ENCODE measurements at places on chromosomes 3 and 15.

DNA sequence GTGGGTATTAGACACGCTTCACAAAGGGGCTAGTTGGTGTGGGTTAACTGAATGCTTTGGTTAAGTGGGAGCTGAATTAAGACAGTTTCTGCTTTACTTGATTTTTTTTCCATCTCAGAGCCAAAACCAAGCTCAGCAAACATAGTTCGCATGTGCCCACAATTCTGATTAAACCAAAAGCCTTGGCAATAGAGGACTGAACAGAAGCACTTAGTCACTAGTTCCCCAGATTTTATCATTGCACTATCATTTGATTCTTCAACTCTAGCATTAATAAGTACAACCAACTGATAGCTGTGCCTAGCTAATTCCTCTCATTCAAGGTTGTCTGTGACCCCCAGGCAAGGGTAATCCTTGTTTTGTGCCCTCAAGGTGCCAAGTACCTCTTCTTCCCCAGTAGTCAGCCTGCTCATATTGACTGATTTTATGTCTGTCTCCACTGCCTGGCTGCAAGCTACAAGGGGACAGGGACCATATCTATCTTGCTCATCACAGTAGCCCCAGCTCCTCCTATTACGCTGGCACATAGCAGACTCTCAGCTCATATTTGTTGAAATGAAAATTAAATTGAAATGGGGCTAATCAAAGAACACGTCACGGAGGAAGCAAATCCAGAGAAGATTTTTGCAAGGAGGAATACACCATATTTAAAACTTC is 9.9 kb upstream of the ARHGEF3 start:
- no peaks in the 10 kb centered on the region for H3K27me3 ChIP-seq
- no peak overlapping the region for H3K4me3 ChIP-seq
- H3K4me1 ChIP-seq, result peaks cover 42% of the 10 kb centered on the region
- H3K27ac ChIP-seq, result peak overlapping the region; percentile 2
- H3K36me3 ChIP-seq, result peaks cover 14% of the 10 kb centered on the region
- DNase-seq, result no peak

- DNase-seq, result no peak
- no peaks in the 10 kb centered on the region for H3K27me3 ChIP-seq
- no peak overlapping the region for H3K27ac ChIP-seq
- no peaks in the 10 kb centered on the region for H3K4me1 ChIP-seq
- no peaks in the 10 kb centered on the region for H3K36me3 ChIP-seq
Measured at GRCh38 chr3:27290760-27291159, 78.4 kb downstream of the NEK10 start.

DNA sequence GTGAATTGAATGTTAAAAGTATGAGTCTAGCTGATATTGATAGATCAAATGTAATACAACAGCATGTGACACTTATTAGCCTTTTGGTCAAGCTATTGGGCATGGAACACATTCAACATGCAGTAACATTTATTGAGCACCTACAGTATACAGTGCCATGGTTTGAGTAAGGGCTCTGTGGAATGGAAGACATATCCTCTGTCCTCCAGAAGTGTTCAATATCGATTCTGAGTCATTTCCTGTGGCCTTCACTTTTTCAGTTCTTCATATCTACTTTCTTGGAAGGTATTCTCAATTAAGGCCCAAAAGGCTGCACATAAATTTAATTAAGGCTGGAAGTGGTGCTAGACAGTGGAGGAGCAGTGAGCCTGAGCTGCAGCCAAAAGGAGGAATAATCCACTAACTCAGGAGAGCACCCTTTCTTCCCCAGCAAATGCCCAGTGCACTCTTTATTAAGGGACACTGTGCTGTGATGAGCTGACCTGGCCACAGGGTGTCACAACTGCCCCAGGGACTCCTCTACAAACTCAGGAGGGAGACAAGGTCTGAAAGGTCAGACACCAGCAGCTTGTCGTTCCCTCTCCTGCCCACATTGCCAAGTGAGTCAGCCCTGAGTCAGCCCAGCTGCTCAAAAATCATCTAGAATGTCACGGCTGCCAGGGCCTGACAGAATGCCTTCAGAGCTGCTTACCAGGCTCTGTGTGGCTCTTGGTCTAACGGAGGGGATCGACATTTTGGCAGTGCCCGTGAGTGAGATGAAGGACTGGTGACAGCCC is 544.8 kb downstream of the AGBL1 start:
- peak; percentile 60 for DNase-seq
- H3K27ac ChIP-seq, result no peak overlapping the region
- H3K4me1 ChIP-seq, result peaks cover 32% of the 10 kb centered on the region
- no peaks in the 10 kb centered on the region for H3K36me3 ChIP-seq
- H3K4me3 ChIP-seq, result no peak overlapping the region

DNA sequence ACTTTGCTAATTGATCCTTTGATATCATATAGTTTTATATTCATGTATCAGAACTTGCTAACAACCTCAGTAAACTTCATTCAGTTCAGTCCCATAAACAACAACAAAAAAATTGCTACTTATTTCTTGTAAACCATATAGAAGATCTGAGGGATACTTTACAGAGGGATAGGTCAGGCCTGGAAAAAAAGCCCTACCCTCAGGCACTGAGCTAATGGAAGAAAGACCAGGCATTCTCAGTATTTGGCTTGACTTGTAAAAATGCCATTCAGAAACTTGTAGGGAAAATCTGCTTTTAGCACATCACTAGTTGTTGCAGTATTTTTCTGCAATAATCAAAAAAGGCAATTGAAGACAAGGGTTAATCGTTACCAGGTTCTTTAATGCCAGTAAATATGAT is 33.1 kb downstream of the ARMC8 start:
- no peak overlapping the region for H3K4me3 ChIP-seq
- H3K27ac ChIP-seq, result no peak overlapping the region
- peaks cover 19% of the 10 kb centered on the region for H3K4me1 ChIP-seq
- H3K36me3 ChIP-seq, result peaks cover 35% of the 10 kb centered on the region
- H3K27me3 ChIP-seq, result no peaks in the 10 kb centered on the region
- DNase-seq, result no peak

DNA sequence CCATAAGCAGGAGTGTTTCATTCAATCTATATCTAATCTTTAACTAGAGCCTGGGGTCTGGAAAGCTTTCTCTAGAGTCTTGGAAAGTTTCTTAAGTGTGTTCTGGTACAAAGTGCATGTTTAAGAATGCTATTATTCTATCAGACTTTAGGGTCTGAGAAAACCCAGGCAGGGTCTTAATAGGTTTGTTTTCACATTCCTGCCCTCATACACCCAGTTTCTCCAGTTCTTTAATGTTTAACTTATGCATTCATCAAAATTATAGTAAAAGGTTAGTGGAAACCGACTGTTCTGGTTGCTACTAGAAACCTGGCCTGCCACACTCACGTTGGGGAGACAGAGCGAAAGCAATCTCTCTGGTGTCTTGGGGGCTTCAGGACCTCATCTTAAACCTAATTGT is 102.9 kb upstream of the WDR72 start:
- H3K27ac ChIP-seq, result no peak overlapping the region
- H3K36me3 ChIP-seq, result no peaks in the 10 kb centered on the region
- no peak for DNase-seq
- no peak overlapping the region for H3K4me3 ChIP-seq
- no peaks in the 10 kb centered on the region for H3K4me1 ChIP-seq

GRCh38 chr3:60932643-60933042 is 318.6 kb downstream of the FHIT start:
- peaks cover 3% of the 10 kb centered on the region for H3K4me1 ChIP-seq
- H3K27ac ChIP-seq, result no peak overlapping the region
- DNase-seq, result no peak
- H3K36me3 ChIP-seq, result no peaks in the 10 kb centered on the region
- no peaks in the 10 kb centered on the region for H3K27me3 ChIP-seq

DNA sequence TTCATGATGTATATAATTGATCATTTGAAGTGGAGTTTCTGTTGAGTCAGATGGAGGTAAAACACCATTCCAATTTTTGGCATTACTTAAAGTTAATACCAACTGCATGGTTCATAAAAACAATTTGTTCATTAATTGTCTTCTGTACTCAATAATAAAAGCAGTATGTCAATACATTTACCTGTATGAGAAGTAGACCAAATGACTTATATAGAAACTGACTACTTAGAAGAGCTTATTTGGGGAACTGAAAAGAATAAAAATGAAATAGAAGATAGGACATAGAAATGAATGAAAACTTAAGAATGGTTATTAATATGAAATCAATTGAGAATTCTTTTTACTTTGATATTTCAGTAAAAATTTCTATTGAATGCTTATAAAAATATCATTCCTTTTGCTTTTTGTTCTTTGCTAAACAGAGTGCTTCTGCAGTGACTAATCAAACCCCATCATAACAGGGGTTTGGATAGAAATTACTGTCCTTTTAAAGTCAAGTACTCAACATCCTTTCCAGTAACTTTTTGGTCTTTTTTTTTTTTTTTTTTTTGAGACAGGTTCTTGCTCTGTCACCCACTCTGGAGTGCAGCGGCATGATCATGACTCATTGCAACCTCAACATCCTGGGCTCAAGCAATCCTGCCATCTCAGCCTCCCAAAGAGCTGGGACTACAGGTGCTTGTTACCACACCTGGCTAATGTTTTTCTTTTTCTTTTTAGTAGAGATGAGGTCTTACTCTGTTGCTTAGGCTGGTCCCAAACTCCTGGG is 6.5 kb upstream of the CRYBG3 start:
- peaks cover 10% of the 10 kb centered on the region for H3K27me3 ChIP-seq
- DNase-seq, result peak; percentile 63
- no peaks in the 10 kb centered on the region for H3K36me3 ChIP-seq
- no peak overlapping the region for H3K4me3 ChIP-seq
- H3K27ac ChIP-seq, result no peak overlapping the region
- H3K4me1 ChIP-seq, result peaks cover 15% of the 10 kb centered on the region

- peaks cover 29% of the 10 kb centered on the region for H3K36me3 ChIP-seq
- no peak overlapping the region for H3K4me3 ChIP-seq
- H3K27ac ChIP-seq, result no peak overlapping the region
- peaks cover 38% of the 10 kb centered on the region for H3K4me1 ChIP-seq
- no peaks in the 10 kb centered on the region for H3K27me3 ChIP-seq
Measured at GRCh38 chr3:52407779-52408178, 37.1 kb downstream of the SEMA3G start.

DNA sequence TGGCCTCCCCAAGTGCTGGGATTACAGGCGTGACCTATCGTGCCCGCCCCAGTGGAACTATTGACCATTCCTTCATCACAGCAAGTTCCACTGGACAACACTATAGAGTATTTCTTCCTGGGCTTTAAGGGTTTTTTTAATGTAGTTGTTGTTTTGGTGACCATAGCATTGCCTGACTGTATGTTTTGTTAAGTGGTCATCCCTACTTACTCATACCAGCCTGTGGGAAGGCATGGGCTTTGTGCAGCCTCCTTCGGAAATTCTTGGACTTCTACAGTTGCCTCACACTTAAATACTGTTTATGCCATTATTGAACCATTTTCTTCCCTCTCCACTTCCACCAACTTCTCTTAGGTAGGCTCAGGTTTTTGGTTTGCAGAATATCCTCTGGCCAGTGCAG is 19.9 kb upstream of the ALPK3 start:
- H3K36me3 ChIP-seq, result peaks cover 42% of the 10 kb centered on the region
- H3K27ac ChIP-seq, result no peak overlapping the region
- DNase-seq, result no peak

DNA sequence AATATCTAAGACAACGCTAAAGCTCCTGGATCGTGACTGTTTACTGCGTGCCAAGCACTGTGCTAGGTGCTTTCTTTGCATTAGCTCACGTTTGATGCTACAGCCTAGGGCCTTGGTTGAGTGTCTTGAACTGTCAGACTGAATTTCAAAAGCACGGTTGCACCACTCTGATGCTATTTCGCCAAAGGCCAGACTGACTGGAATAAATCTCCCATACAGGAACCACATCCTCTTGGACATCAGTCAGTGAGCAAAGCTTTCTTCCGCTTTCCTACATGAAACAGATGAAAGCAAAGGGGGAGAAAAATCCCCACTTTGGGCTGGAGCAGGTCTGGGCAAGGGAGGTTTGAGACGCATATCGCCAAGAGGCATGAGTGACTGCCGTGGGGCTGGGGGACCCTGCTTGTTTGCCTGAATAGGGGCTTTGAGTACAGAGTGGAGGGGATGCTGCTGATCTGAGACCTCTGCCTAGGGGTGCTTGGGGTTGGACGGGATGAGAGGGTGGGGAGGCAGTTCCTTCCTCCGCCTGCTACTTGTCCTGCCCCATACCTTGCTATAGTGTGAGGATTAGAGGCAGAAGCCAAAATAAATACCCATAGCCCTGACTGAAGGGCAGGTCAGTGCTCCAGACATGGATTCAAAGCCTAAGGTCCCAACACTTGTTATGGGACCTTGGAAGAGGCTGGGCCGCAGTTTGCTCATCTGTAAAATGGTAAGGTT is 5.3 kb downstream of the FGD5 start:
- H3K27ac ChIP-seq, result no peak overlapping the region
- no peaks in the 10 kb centered on the region for H3K4me1 ChIP-seq
- peaks cover 43% of the 10 kb centered on the region for H3K27me3 ChIP-seq
- no peak overlapping the region for H3K4me3 ChIP-seq

GRCh38 chr3:167120828-167121227 is 259.3 kb downstream of the ZBBX start:
- no peak for DNase-seq
- no peaks in the 10 kb centered on the region for H3K27me3 ChIP-seq
- H3K4me3 ChIP-seq, result no peak overlapping the region
- H3K4me1 ChIP-seq, result no peaks in the 10 kb centered on the region
- no peak overlapping the region for H3K27ac ChIP-seq

DNA sequence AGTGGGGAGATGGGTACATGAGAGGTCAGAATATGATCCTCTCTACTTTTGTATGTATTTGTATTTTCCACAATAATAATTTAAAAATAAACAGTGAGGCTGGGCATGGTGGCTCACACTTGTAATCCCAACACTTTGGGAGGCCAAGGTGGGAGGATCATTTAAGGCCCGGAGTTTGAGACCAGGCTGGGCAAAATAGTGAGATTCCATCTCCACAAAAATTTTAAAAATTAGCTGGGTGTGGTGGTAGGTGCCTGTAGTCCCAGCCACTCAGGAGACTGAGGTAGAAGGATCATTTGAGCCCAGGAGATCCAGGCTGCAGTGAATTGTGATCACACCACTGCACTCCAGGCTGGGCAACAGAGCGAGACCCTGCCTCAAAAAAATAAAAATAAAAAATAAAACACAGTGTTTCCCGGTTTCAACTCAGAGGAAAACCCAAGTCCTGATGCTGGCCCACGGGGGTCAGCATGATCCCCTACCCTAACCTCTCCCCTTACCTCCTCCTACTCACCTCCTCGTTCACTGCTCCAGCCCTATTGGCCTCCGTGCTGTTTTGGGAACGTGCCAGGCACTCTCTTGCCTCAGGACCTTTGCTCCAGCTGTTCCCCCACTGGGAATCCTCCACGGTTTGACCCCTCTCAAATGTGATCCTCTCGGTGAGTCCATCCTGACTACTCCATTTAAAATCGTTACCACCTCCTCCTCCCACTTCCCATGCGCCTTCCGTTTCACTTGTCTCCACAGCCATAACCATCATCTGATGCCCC is 2.9 kb upstream of the KLHL40 start:
- DNase-seq, result no peak
- H3K4me3 ChIP-seq, result no peak overlapping the region
- H3K27ac ChIP-seq, result no peak overlapping the region
- peaks cover 2% of the 10 kb centered on the region for H3K4me1 ChIP-seq
- H3K36me3 ChIP-seq, result no peaks in the 10 kb centered on the region
- peaks cover 17% of the 10 kb centered on the region for H3K27me3 ChIP-seq

DNA sequence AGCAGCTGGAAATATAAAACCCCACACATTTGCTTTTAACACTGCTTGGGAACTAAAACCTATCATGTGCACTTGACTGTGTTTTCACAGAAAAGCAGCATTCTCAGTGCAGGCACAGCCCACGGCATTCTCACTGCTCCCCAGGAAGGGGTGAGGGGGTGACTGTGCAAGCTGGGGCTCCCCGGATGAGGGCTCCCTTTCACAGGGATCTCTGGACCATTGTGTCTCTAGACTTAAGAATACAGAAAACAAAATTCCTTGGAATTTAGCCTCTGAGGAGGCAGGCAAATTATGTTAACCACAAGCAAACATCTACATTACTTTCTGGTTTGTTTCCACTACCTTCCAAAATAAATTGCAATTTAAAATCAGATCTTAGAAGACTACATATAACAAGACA is 100.3 kb downstream of the FSIP1 start:
- no peak overlapping the region for H3K4me3 ChIP-seq
- no peaks in the 10 kb centered on the region for H3K4me1 ChIP-seq
- no peak for DNase-seq

Data from activated CD4-positive, alpha-beta T cell treated with anti-CD3 and anti-CD28 coated beads, Interleukin-2, amount 10 ng/mL, durations not matched to agents 7 days and 5 days (primary cell).